ENCODE measurements at places on chromosomes 2 and 18. TPM values are rescaled to one million over a fixed set of nuclear protein-coding genes. Genes with fewer than 3 reads are reported as not detected.
A peak's percentile ranks its signal among the peaks of the same experiment; 100 is the strongest.

The SPATA3 gene
- not detected for total RNA-seq

The TEX44 gene
- total RNA-seq, result not detected

DNA sequence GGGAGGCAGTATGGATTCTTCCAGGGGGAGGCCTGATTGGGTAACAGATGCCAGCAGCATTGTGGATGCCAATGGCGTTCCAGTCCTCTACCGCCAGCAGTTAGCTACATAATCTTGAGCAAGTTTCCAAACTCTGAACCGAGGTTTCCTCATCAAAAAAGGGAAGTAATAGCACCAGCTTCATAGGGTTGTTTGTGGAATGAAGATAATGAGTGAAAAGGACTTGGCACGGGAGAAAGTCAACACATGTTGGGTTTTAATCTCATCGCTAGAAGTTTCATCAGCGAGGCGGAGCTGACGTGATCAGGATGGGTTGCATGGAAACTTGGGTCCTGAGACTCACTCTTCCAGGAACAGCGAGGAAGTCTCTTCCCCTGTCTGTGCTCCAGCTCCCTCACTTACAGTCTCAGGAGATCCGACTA lies 266.7 kb downstream of the SH3BP4 start:
- no peak for DNase-seq

DNA sequence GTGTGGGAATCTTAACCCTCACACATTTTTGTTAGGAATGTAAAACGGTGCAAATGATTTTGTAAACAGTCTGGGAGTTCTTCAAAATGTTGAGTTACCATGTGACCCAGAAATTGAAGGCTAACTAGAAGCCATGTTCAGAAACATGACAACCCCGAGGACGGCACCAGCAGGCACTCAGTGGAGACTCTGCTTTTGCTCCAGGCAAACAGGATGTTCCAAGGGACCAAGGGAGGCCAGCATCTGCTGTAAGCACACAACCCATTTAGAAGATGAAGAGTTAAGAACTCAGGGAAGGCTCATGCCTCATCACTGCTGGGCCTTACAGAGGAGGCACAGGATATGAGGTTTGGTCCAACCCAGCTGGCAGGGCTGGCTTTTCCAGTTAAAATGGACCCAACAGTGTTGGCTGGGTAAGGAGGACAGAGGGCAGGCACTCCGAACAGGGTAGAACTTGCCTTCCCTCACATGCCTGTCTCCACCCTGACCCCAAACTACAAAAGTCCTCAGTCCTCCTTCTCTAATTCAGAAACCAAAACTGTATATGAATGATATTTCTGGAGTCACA lies 23.6 kb downstream of the PARD6G start:
- no peak for DNase-seq

GRCh38 chr2:146108993-146109392 lies 1589.1 kb upstream of the ZEB2 start:
- DNase-seq, result no peak

DNA sequence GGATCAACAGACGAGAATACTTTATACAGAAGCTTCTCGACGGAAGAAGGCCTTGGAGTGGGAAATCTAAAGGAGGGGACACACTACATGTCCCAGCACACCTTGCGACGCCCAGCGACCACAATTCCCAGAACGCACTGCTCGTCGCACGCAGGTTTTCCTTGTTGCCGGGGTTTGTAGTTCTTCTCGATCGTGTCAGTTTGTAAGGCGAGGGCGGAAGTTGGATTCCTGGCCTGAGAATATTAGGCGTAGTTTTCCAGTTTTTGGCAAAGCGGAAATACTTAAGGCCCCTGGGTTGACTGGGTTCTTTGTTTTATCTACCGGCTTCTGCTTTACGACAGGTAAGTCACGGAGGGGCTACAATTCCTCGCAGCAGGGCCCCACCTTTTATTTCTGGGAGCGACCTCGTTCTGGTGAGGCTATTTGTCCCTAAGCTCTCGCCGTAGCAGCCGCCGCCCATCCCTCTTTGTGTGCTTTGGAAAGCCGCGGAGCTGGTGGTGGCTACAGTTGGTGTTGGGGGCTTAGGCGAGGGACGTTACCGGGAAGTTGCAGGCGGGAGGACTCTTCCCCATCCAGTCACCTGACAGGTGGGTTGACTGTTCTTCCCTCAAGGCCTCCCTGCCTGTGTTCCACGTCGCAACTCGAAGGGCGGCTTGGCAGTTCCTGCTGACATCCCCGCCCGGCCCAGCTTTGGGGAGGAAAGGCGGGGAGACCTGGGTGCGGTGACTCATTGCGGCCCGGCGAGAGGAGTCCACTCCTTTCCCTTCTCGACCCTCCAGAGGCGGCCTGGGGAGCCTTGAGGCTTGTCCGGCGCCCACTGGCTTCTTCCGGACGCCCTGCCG lies at the start of gene DYNC1I2:
Gene DYNC1I2, plus strand, starts transcription at position 183 of the 842 bp plus-strand sequence. CDS start 2,687 bp downstream, outside the sequence.
- DNase-seq, result peak; percentile 79

All from activated CD4-positive, alpha-beta T cell treated with anti-CD3 and anti-CD28 coated beads, Interleukin-2, amount 10 ng/mL, durations not matched to agents 7 days and 5 days (primary cell).